Dermis blood vessel endothelial cell (primary cell): ENCODE measurements at places on chromosomes 1 and 21.
A peak's percentile ranks its signal among the peaks of the same experiment; 100 is the strongest.

DNA sequence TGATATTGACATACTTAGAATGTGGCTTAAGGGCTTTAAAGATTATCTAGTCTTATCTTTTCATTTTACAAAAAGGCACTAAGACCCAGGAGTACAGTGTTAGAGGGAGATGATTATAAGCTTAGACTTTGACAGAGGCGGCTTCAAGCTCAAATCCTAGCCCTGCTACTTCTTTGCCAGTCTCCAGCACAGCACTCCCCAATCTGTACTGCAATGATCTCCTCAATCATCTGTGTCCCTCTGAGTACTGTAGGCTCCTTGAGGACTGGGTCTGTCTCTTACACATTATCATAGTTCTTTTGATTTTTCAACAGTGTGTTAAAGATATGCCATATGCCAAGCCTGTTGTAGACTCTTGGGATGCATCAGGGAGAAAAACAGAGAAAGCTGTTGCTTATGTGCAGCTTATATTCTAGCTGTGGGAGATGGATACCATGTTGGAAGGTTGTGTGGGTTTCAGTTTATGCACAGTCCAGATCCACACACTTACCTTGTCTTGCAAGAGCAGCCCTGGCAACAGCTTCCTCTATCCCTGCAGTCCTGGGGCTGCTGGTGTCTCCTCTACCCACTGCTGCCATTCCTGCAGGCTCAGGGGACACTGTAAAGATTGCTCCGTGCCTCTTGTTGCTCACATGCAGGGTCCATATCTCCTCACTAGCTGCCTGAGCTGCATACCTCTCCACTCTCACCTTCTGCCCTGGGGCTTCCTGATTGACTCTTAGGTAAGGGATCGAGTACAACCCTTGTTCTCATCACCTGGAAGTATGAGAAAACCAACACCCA, 103.9 kb upstream of the TSPAN2 start:
- no peak for DNase-seq

- DNase-seq, result peak; percentile 77
These were observed 510.5 kb downstream of the PLPP3 start for GRCh38 chr1:56068908-56069307.

GRCh38 chr1:161962091-161962887, 61.4 kb downstream of the OLFML2B start:
- DNase-seq, result peak; percentile 93

DNA sequence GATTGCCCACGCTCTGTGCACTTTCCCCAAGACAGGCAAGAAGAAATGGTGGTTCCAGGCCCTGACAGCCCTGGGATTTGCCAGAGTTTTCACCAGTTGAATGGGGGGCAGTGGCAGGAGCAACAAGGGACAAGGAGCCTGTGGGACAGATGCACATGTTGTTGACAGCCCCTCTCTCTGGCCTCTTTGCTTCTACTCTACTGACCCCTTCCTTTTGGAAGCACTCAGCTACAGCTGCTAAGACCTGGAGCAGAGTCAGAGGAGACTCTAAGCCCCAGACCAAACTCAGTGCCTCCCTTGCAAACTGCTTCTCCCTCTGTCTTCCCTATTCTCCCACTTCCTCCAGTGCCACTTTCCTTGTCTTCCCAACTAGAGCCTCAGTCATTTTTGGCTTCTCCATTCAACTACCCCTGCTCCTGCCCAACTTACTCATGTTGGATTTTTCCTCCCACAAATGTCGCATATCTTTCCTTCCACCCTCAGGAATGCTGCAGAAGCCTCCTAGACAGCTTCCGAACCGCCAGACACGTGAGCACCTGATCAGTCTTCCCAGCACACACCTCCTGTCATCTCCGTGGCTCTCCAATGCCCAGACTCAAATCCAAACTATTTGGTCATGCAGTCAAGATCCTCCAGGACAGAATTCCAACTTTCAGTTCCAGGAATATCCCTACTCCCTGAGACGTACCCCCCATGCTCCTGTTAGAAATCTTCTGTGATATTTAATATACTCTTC, 9.1 kb downstream of the INKA2 start:
- DNase-seq, result no peak

GRCh38 chr1:166808952-166809351, 30.3 kb upstream of the POGK start:
- no peak for DNase-seq

DNA sequence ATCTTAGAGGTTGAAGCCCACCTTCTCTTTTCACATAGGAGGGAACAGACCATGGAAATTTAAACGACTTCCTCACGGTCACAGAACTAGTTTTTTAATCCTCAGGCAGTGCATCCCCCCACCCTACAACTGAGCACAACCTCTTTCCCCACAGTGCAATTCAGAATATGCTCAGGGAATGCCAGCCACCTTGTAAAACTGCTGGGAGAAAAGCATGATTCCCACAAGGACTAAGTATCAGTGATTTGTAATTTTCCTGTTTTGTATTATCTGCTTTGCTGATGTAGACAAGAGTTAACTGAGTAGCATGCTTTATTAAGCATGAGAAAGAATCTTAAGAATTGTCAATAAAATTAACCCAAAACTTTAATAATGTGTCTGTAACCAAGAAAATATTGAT, 23.8 kb downstream of the TMEM50A start:
- DNase-seq, result peak; percentile 5

GRCh38 chr1:18632783-18633421, 2.3 kb downstream of the PAX7 start:
- DNase-seq, result no peak

GRCh38 chr1:105083611-105084010, 1333.9 kb downstream of the AMY1C start:
- no peak for DNase-seq

GRCh38 chr1:36652011-36652410, 169.3 kb upstream of the CSF3R start:
- no peak for DNase-seq

- no peak for DNase-seq
These were observed 1145.6 kb downstream of the KCNT2 start for GRCh38 chr1:195462646-195463045.

DNA sequence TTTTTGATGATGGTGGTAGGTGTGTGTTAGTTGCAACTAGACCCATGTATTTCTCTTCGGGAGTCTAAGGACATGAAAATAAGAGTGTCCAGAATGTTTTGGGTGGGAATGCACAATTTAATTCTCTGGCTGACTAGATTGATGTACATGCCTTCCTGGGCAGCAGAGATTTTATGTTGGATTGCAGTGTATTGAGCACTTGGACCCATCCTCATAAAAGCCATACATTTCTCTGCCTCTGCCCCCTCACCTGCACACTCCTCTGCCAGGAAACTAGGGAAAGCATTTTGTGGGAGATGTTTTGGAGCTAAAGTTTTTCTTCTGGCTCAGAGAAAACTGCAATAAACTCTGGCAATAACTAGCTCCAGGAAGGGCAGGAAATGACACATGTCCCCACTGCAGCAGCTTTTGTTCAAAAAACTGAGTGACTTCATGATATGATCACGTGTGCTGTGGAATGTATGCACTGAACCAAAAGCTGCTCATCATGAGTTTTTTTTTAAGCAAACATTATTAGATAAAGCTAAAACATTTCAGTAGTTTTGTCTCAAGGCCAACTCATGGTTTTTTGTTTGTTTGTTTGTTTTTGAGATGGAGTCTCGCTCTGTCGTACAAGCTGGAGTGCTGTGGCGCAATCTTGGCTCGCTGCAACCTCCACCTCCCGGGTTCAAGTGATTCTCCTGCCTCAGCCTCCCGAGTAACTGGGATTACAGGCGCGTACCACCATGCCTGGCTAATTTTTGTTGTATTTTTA, 17.6 kb downstream of the RIT1 start:
- peak; percentile 96 for DNase-seq

GRCh38 chr21:38957575-38958322, 152.0 kb downstream of the ETS2 start:
- DNase-seq, result no peak

DNA sequence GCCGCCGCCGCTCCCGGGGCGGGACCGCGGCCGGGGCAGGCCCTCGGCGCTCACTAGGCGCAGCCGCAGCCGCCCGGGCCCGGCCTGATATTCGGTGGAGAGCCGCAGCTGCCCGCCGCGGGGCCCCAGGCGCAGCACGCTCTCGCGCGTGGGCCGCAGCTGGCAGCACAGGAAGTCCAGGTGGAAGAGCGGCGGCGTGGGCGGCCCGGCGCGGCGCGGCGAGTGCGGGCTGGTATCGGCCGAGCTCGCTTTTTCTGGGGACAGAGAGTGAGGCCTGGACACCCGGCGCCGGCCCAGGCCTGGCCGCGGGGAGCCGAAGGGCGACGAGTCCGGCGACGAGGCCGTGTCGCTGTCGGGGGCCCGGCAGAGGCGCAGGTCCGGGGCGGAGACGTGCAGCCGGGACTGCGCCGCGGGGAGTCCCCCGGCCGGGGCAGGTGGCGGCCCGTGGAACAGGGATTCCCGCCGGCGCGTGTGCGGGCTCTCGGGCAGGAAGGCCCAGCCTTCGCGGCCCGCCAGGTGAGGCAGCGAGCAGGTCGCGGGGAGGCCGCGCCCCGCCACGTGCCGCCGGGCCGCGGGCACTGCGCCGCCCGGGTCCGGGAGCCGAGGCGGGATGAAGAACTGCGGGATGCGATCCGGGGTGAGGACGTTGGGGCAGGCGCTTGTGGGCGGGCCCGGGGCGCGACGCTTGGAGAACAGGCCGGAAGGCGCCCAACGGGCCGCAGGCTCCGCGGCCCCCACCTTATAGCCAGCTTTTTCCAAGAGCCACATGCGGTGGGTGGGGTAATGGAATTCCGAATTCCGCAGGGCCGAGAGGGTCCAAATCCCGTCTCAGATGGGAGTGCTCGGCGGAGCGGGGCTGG, 1.2 kb downstream of the C2CD4D start:
- DNase-seq, result peak; percentile 29

GRCh38 chr1:217029281-217030157, 306.3 kb upstream of the ESRRG start:
- DNase-seq, result no peak

- no peak for DNase-seq
These were observed 178.0 kb upstream of the DPT start for GRCh38 chr1:168907053-168907452.

- no peak for DNase-seq
These were observed 6.4 kb upstream of the PEF1 start for GRCh38 chr1:31651089-31651420.

DNA sequence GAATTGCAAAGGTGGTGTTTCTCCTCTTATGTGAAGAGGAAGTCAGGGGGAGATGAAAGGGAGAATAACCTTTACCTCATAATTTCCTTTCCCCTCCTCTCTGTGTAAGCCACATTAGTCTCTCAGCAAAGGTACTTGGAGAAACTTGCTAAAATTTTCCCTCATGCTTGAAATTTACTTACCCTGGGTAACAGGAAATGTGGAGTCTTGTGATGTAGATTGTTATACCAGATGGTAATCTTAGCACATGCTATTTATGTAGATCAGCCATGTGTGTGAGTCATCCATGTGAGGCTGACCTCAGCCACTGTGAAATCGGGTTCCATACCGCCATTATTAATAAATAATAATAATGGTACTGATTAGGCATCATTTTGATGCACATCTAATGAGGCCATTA, 128.4 kb downstream of the TGFB2 start:
- peak; percentile 85 for DNase-seq

DNA sequence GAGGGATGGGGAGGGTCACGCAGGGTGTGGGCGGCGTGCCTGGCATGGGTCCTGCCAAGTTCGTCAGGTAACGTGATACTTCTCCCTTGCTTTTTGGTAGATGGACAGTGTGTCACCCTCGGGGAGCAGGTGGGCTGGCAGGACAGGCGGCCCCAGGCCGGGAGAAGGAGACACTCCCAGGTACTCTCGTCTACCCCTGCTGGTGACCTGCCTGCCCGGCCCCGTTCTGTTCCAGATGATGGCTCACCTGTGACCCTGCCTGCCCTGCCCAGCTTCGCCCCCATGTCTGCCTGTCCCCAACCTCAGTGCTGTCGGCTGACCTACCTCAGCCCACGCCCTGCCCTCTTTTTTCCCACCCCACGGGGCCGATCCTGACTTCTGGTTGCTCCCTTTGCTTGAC, 144.7 kb downstream of the PCBP3 start:
- no peak for DNase-seq

DNA sequence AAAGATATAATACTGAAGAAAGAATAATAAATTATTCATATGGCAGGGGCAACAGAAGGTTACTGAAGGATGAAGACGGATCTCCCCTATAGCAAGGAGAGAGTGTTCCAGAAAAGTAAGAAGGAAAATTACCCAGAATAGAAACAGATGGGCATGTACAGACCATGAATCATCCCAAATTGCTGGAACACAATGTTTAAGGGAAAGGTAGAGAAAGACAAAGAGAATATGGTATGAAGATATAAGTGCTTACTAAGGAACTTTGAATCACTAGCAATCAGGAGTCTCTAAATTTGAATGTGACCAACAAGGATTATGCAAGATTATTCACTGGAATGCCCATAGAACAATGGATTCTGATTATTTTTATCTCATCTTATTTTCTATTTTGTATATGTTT, 375.4 kb downstream of the COL11A1 start:
- no peak for DNase-seq

DNA sequence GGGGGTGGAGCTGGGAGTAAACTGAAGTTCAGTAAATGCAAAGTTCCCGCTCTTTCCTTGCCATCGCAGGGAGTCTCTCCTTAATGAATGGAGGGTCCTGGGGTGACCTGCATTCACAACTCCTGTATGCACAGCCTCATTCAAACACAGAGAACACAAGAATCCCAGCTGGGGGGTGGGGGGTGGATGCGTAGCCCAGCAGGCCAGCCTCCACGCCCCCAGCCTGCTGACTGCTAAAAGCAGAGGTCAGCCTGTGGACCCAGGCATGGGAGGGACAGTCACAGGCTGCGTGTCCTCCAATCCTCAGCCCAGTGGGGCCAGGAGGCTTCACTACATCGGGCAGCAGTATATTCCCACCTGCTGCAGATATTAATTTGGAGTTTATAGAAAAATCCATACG, 263.1 kb downstream of the GRIK3 start:
- DNase-seq, result no peak

DNA sequence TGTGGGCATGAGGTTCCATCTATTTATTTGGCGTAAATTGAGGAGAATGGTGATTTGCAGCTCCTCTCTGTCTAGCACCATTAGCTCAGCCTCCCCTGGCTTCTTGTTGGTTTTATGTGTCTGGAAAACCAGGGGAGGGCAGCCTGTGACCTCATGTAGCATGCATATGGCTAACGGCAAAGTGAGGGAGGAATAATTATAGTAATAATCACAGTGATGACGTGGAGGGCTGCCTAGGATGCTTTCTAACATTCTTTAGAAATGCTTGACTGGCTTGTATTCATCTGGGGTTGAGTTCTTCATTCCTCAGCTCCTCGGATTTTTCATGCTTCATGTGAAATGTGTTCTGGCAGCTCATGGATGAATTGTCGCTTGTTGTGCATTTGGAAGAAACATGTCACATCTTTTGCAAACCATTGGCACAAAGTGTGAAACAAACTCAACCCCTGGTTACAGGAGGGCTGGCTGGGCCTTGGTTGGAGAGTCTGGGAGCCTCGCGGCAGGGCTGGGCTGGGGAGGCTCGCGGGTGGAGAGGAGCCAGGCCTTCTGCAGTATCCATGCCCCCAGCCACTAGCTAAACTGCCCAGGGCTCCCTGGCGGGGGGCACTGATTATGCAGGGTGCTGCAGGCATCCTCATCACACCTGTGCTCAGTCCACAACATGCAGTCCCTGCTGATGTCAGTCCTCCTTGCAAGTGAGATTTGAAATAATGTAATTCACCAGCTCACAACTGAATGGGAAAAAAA, 149.6 kb downstream of the DISC1 start:
- no peak for DNase-seq
